Stimulated activated CD4-positive, alpha-beta T cell treated with anti-CD3 and anti-CD28 coated beads, Interleukin-12 subunit alpha, Interleukin-12 subunit beta, amount 100 ng/mL, for 48 hours (primary cell): ENCODE measurements at places on chromosomes 7 and 10.

GRCh38 chr10:33120700-33121099 lies 162.7 kb upstream of the ITGB1 start:
- no peak for DNase-seq

- no peak for DNase-seq
Observed at GRCh38 chr7:88835147-88835728, 39.7 kb upstream of the TEX47 start.

- DNase-seq, result no peak
Observed at GRCh38 chr10:90162271-90162853, 461.0 kb downstream of the KIF20B start.

DNA sequence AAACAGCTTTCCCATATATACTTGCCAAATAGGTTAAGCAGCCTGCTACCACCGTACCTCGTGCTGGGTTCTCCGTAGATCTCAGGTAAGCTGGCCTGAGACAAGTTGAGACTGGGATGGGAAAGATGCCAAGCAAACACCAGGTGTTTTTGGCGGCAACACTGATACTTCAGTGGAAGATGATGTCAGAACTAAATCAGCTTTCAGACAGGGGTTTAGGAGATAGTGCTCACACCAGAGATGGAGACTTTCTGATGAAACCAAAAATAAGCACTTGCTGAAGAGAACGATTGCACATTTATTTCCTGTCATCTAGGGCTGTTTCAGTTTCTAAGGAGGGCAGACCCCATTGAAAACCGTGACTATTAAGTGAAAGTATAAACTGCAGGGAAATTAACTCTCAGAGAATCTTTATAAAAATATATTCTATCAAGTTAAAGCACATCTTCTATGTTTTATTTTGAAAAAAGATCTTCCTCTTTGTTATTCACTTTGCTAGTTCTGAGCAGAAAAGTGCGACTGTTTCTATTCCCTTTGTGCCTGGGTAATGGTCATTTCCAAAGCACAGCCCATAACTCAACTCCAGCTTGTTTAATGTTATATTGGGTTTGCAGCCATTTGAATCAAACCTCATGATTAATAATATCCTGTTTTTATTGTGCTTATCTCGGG lies 149.9 kb downstream of the CPED1 start:
- no peak for DNase-seq

GRCh38 chr10:58755677-58756076 lies 243.0 kb downstream of the BICC1 start:
- no peak for DNase-seq

- DNase-seq, result no peak
Observed at GRCh38 chr10:51321980-51322379, 247.7 kb downstream of the PRKG1 start.

- DNase-seq, result no peak
Observed at GRCh38 chr7:26425655-26426054, 134.0 kb downstream of the SNX10 start.

- no peak for DNase-seq
Observed at GRCh38 chr10:125397608-125398007, 237.2 kb upstream of the CTBP2 start.

GRCh38 chr7:353746-354325 lies 63.9 kb downstream of the FOXL3 start:
- no peak for DNase-seq

DNA sequence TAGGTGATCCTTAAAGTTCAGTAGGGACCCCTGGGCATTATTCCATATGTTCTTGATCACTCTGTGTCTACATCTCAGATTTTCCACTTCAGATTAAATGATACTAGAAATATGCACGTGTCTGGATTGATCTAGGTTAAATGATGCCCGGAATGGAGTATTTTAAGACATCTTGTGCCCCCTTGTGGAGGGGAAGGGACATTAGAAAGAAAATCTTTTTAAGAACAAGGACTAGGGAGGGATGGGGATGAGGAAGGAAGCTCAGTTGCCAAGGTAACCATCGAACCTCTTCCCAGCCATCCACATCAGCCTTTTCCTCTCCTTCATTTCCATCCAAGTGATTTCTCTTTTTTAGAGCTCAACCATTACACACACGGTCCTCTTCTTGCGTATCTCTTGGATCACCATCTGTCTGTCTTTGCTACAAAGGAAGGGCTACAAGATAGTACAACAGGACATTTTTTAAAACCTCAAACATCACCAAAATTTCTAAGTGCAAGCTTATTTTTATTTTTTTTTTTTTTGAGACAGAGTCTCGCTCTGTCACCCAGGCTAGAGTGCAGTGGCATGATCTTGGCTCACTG lies 40.5 kb downstream of the PRSS2 start:
- DNase-seq, result no peak

GRCh38 chr10:42422911-42423310 lies 215.5 kb downstream of the ZNF33B start:
- DNase-seq, result no peak

DNA sequence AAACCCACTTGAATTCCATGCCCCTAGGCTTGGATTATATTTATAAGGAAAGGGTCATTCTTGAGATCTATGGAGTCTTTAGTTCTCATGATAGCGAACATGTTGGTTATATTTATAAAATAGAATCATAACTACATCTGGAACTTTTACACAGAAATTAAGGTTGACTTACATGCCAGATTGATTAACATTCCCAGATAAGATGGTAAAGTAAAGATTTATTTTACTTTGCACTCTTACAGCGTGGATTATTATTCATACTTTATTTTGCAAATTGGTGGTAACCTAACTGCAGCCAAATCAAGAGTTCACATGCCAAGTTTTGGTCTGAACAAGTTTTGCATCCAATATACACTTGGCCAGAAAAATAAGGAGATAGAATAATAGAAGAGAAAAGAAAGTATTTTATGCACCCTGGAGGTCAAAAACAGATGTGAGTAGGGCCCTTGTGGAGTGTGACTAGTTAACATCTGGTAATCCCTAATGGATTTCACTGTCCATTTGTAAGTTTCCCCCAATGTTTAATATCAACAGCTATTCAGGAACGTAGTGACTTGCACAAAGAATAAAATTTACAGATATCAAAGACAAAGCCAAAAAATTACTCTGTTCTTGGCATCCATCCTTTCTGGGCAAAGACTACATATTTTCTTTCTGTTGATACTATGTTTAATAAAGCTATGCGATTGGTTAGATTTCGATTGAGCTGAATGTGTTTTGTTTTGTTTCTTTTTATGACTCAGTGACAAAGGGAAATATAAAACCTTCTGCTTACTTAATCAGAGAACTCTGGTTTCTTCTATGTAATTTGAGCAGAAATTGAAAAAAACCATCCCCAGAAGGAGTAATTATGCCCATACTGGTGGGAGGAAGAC lies 10.1 kb upstream of the TMEM26 start:
- DNase-seq, result no peak
